ENCODE measurements at places on chromosomes 12 and 14. TPM values are rescaled to one million over a fixed set of nuclear protein-coding genes. Genes with fewer than 3 reads are reported as not detected.

The SLC35F4 gene
- not detected for total RNA-seq

The MORN3 gene
- total RNA-seq = 0.32 TPM

The FGF6 gene
- total RNA-seq = not detected

The KSR2 gene
- not detected for total RNA-seq

The OASL gene
- under 0.01 TPM for total RNA-seq

The POTEG gene
- total RNA-seq = not detected

The TMEM229B gene
- total RNA-seq = 0.64 TPM

The SART3 gene
- 59.2 TPM for total RNA-seq

The CLECL1 gene
- total RNA-seq = not detected

The STXBP6 gene
- 4.7 TPM for total RNA-seq

The CLEC4C gene
- total RNA-seq = not detected

The SALL2 gene
- total RNA-seq = 3.9 TPM

The SLC39A5 gene
- total RNA-seq = not detected

The CLEC1A gene
- not detected for total RNA-seq

The IPO4 gene
- total RNA-seq = 41.9 TPM

The TBC1D30 gene
- total RNA-seq = under 0.01 TPM

The RNFT2 gene
- 7.3 TPM for total RNA-seq

The TMTC1 gene
- total RNA-seq = 33.2 TPM

The SERPINA10 gene
- not detected for total RNA-seq

The BMP4 gene
- total RNA-seq = 11.0 TPM

The FGF23 gene
- total RNA-seq = not detected

The FAM181A gene
- total RNA-seq = not detected

Measured in fibroblast of villous mesenchyme (primary cell).